Heart left ventricle (tissue), 16 donors: ENCODE measurements at places on chromosomes 16 and 17. TPM values are rescaled to one million over a fixed set of nuclear protein-coding genes. Genes with fewer than 3 reads are reported as not detected.

DNA sequence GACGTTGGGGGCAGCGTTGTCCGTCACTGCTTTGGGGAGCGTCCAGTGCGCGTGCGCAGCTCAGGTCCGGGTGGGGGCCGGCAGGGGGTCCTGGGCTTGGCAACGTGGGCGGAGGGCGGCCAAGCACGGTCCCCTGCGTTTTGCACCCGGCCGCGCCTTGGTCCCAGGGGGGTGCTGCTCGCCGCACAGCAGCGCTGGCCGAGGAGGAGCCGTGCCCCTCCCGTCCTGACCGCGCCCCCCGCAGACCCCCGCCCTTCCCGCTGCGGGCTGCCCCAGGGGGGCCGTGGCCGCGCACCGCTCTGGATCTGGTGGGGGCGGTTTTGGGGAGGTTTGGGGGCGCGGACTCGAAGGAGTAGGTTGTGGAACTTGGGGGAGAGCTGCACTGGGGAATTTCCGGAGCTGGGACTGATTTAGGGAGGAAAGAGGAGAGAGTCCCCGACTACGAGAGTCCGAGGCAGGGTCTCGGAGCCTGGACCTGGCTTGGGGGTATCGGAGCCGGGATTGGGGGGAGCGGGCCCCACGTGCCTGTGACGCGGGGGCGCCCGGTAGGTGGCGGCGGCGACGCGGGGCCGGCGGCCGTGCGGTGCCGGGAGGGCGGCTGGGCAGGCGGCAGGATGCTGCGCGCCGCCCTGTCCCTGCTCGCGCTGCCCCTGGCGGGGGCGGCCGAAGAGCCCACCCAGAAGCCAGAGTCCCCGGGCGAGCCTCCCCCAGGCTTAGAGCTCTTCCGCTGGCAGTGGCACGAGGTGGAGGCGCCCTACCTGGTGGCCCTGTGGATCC, at the start of gene SLC9A5:
TSS of gene SLC9A5 (plus strand) at position 579 of the 777 bp plus-strand sequence. CDS start at position 615, 36 bp downstream.
- no peak for DNase-seq

DNA sequence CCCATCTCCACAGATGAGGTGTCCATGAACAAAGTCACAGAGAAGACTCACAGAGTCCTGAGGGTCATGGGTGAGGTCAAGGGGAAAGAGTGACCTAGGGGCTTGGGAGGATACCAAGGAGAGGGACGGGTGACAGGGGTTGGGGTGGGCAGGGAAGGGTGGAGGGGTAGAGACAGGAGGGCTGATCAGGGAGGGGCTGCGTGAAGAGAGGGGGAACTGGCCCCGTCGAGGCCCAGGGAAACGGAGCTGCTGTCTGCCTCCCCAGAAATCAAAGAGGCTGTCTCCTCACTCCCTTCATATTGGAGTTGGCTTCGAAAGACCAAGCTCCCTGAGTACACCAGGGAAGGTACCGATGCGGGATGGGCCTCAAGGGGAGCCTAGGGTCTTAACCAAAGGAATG, 617 bp downstream of the TMEM95 start:
- no peak for DNase-seq

Gene RPRML
- not detected for total RNA-seq

DNA sequence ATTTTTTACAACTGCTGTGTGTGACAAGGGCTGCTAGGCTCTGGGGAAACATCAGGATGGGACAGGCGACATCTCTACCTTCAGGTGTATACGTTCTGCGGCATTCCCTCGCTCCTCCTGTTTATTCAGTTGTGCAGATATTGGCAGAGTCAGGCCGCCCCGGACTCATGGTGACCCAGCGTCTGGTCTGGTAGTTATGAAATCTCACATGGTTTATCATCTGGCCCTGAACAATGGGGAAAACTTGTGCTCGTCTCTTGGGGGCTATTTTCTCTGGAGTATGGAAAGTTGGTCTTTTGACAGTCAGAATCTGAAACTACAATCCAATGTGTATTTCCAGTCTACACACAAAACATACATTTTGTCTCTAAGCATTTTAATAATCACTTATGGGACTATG, 3.3 kb downstream of the MARCHF10 start:
- DNase-seq = no peak

DNA sequence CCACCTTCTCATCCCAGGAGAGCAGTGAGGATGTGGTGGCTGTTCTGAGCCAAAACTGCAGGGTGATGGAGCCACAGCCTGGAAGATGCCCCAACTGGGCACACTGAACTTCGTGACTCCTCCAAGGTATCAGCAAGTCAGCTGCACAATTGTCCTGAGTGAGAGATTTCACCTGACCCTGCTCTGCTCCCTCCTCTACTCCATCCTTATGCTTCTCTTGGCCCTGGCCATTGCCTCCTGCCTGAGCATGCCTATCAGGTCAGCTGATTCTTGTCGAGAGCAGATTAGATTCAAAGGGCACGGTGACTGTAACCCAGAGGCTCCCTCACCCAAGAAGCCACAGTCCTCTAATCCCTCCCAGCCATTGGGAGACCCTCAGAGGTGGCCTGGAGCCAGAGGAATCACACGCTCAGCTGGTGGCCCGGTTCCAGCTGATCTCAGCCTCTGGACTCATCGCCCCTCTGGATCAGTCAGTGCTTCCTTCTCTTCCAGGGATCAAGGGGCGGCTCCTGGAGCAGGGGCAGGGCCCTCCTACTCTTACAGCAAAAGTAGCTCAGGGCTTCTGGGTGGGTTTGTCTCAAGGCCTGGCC, 7.0 kb upstream of the CYB561 start:
- no peak for DNase-seq

GRCh38 chr17:33175562-33175961, 117.5 kb downstream of the ASIC2 start:
- DNase-seq = no peak

Gene C17orf78
- total RNA-seq = not detected

DNA sequence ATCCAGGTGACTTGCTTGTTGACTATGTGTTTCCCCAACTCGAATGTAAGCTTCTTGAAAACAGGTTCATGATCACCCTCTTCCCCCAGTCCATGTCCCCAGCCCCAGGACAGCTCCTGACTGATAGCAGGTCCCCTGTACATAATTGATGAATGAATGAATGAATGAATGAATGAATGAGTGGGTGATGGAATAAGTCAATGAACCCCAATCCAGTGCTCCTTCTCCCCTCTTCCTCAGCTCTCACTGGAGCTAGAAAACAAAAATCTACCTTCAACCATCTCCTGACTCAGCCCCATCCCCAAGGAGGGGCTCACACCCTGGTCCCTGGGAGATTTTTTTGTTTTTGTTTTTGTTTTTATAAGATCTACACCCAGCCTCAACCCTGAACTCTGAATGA, 16.2 kb upstream of the TVP23A start:
- no peak for DNase-seq

Gene PRSS27
- 0.66 TPM for total RNA-seq

DNA sequence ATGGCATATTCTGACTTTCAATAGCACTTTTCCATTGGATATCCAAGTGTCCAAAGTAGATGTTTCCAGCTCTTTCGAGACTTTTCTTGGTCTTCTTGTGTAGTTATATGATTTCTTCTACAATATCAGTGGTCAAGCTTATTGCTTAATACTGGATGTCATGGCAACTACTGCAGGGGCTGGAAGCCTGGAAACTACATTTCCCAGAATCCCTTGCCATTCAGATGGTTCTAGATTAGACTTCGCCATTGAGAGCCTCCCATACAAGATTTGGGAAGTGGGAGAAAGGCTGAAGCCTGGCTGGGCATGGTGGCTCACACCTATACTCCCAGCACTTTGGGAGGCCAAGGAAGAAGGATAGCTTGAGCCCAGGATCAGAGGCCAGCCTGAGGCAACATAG, 153.6 kb downstream of the C16orf95 start:
- DNase-seq = no peak

DNA sequence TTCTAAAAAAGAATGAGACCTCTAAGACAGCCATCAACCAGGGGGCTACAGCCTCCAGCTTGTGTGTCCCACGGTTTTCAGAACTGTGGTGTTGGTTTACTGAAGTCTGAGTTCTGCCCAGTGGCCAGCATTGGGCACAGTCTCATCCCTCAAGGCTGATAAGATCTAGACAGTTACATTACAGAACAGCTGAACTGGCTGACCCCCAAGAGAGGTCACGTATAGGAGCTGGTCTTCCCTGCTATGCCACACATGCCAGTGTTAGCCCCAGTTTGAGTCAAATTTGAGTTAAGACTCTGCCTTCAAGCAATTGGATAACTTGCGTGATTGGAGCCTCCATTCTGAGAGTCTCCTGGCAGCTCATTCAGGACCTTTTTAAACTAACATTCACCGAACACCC, 14.8 kb upstream of the NUP93 start:
- no peak for DNase-seq

DNA sequence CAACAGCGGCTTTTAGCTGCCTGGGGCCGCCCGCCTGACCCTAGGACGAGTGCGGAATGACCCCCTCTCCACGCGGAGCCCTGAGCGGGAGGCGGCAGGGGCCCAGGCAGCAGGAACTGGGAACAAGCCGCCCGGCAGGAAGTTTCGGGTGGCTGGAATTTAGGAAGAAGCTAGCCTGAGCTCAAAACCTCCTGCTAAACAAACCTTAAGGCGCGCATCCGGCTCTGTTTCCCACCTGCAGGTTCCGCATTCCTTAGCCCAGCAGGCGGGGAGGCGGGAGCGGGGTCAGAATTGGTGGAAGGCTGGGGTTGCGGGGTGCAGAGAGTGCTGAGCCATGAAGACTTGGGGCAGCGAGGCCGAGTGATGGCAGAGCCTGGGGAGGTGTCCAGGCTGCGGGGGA, 813.9 kb downstream of the KCNJ18 start:
- DNase-seq = no peak

Gene P2RX1
- total RNA-seq = 0.63 TPM

- DNase-seq = no peak
These were observed 17.3 kb downstream of the LLGL2 start for GRCh38 chr17:75542728-75543336.

Gene OR1D5
- total RNA-seq = not detected

DNA sequence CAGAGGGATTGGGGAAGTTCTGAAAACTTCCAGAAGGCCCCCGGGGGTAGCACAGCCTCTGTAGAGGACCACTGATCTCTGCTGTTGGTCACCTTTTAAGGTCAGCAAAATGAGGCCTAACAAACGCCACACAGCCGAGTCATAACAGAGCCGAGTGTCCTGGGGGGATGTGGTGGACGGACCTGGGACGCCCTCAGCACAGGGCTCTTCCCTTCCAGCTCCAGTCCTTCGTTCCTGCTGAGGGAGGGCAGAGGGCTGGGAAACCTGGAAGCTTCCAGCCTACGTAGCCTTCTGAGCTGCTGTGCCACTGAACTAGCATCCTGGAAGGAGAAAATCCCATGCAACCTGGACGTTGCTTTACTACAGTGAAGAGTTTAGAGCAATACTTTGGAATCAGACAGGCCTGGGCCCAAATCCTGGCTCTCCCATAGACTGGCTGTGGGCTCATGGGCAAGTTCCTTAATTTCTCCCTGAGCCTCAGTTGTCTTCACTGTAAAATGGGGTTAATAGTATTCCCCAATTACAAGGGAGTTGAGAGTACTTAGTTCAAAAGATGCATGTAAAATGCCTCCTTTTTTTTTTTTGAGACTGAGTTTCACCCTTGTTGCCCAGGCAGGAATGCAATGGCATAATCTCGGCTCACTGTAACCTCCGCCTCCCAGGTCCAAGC, 34.4 kb upstream of the ZCCHC14 start:
- DNase-seq = no peak

DNA sequence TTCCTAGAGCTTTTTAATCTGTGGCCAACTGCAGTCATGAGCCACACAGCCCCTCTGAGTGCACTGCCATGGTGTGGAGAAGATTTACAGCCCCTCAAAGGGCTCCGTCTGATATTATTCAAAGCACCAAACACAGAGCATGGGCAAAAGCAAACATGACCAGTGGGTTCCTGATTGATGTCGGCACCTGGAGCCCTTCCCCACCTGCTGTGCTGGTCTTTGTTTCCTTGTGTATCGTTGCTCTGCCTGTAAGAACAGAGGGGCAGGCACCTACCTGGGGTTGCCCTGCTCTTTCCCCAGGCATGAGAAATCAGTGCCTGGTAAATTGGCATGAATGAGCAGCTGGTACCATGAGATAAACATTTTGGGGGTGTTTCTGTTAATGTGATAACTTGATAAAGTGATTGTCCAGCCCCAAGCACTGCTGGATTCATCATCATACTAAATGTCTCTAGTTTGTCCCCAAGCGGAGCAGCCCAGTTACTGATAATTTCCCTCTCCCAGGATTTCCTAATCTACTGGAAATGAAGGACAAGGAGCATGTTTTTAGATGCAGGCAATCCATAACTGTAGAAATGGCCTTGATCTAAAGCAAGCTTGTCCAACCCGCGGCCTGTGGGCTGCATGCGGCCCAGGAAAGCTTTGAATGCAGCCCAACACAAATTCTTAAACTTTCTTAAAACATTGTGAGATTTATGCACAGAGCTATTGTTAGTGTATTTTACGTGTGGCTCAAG, 5.0 kb upstream of the SPIRE2 start:
- DNase-seq = no peak
